ENCODE measurements at places on chromosomes 1 and 21. TPM values are rescaled to one million over a fixed set of nuclear protein-coding genes. Genes with fewer than 3 reads are reported as not detected.

KRTAP7-1 gene
- not detected for total RNA-seq

ADAMTS4 gene
- total RNA-seq, result 1.8 TPM

SPRR2A gene
- not detected for total RNA-seq

RPS6KA1 gene
- 0.77 TPM for total RNA-seq

PDZK1 gene
- not detected for total RNA-seq

ETNK2 gene
- 12.7 TPM for total RNA-seq

CHD5 gene
- total RNA-seq, result under 0.01 TPM

MARCKSL1 gene
- total RNA-seq, result 485 TPM

AHCTF1 gene
- 10.4 TPM for total RNA-seq

SAMD13 gene
- total RNA-seq, result 1.2 TPM

DNAJC28 gene
- 1.9 TPM for total RNA-seq

CD164L2 gene
- total RNA-seq, result not detected

SGIP1 gene
- total RNA-seq, result under 0.01 TPM

LENEP gene
- total RNA-seq, result not detected

FBXO2 gene
- 2.0 TPM for total RNA-seq

OPRD1 gene
- total RNA-seq, result not detected

OR2T29 gene
- not detected for total RNA-seq

MANEAL gene
- total RNA-seq, result 2.1 TPM

RAP1GAP gene
- total RNA-seq, result 0.82 TPM

CYP4X1 gene
- 2.9 TPM for total RNA-seq

HSD3B2 gene
- not detected for total RNA-seq

TNFRSF8 gene
- 0.70 TPM for total RNA-seq

UBL4B gene
- total RNA-seq, result 0.51 TPM

SORT1 gene
- 5.6 TPM for total RNA-seq

OLIG2 gene
- total RNA-seq, result not detected

NFIA gene
- total RNA-seq, result 36.8 TPM

CD160 gene
- not detected for total RNA-seq

RNF186 gene
- not detected for total RNA-seq

KLF17 gene
- total RNA-seq, result not detected

IPP gene
- 7.4 TPM for total RNA-seq

BARHL2 gene
- total RNA-seq, result not detected

OVAAL gene
- total RNA-seq, result not detected

LRRC71 gene
- total RNA-seq, result not detected

CCT3 gene
- total RNA-seq, result 248 TPM

DMBX1 gene
- total RNA-seq, result not detected

OR14K1 gene
- total RNA-seq, result not detected

EPHA10 gene
- not detected for total RNA-seq

SLAMF7 gene
- not detected for total RNA-seq

S100A11 gene
- total RNA-seq, result 784 TPM

MPL gene
- not detected for total RNA-seq
